ENCODE measurements at places on chromosomes 1 and 21. TPM values are rescaled to one million over a fixed set of nuclear protein-coding genes. Genes with fewer than 3 reads are reported as not detected.
A peak's percentile ranks its signal among the peaks of the same experiment; 100 is the strongest.

DNA sequence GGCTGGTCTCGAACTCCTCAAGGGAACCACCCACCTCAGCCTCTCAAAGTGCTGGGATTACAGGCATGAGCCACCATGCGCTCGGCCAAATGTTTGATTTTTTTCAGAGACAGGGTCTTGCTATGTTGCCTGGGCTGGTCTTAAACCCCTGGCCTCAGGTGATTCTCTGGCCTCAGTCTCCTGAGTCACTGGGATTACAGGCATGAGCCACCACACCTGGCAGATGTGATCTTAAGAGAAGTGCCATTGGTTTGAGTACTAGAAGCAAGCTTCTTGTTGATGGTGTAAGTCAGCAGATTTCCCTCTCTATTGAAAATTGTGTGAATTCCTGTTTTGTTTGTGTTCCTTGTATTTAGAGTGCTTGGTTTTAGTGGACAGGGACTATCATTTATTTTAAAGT is 5.2 kb downstream of the CAP1 start:
- peaks cover 95% of the 10 kb centered on the region for H3K4me1 ChIP-seq
- peak overlapping the region; percentile 51 for H3K27ac ChIP-seq
- no peaks in the 10 kb centered on the region for H3K27me3 ChIP-seq
- peak overlapping the region; percentile 20 for H3K4me3 ChIP-seq
- peaks cover 37% of the 10 kb centered on the region for H3K36me3 ChIP-seq
- no peak for DNase-seq

DNA sequence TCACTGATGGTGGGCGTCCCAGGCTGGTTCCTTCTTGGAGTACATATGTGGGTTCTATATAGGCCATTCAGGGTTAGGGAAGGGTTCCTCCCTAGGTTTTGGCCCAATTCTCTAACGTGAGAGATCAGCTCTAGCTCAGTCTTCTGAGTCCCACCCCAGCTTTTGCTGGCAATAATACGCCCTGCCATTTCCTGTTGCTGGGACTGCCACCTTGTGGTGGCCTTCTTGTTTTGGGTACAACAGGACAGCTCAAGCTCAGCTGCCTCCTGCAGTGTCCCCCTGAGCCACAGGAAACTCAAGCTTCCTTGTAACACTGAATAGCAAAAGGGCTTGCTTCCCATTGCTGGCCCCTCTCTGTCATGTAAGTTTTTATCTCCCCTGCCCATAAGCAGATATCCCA is 77.8 kb downstream of the BACH1 start:
- peak; percentile 11 for DNase-seq
- no peaks in the 10 kb centered on the region for H3K36me3 ChIP-seq
- peak overlapping the region; percentile 23 for H3K4me3 ChIP-seq
- no peaks in the 10 kb centered on the region for H3K27me3 ChIP-seq
- H3K27ac ChIP-seq, result no peak overlapping the region

DNA sequence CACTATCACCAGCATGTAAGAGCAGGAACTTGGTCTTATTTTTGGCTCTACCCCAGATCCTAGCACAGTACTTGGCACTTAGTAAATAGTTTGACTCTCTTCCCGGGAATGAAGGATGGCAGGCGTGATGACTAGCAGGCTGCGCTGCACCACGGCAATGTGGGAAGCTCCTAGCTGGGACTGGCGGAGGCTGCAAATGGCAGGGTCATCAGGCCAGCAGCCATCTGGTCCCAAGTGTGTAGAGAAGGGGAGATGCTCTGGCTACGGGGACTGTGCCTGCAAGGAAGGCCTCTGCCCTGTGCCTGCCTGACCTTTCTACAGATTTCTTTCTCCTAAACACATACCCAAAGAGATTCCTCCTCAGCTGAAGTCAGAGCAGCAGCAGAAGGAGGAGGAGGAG is 95.0 kb downstream of the KCND3 start:
- peaks cover 2% of the 10 kb centered on the region for H3K27me3 ChIP-seq
- H3K4me1 ChIP-seq, result no peaks in the 10 kb centered on the region
- no peak overlapping the region for H3K4me3 ChIP-seq
- H3K27ac ChIP-seq, result no peak overlapping the region
- no peak for DNase-seq

- no peaks in the 10 kb centered on the region for H3K27me3 ChIP-seq
- H3K36me3 ChIP-seq, result peaks cover 42% of the 10 kb centered on the region
- DNase-seq, result no peak
- H3K4me1 ChIP-seq, result peaks cover 28% of the 10 kb centered on the region
- H3K4me3 ChIP-seq, result no peak overlapping the region
Observed at GRCh38 chr1:206901944-206902343, 4.7 kb downstream of the IL24 start.

Gene RHD
- total RNA-seq, result 0.20 TPM

DNA sequence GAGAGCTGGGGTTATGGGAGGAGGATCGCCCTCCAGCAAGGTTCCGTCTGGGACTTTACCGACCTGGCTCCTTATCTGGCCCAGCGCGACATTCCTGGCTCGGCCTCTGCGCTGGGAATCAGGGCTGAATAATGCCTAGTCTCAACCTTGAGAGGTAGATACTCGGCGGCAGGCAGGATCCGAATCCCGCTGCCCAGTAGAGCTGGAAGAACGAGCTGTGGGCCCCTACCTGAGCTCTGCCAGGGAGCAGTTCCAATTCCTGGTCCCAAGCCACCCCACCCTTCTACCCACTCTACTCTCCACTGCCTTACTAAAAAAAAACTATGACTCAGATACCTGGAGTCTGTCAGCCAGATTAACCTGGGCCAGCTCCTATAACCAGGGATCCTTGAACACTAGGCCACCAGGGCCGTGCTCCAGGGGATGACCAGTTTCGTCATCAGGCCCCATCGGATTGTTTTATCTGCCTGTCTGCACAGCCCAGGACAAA is 53.6 kb downstream of the RHBG start:
- no peaks in the 10 kb centered on the region for H3K36me3 ChIP-seq
- peaks cover 56% of the 10 kb centered on the region for H3K27me3 ChIP-seq
- DNase-seq, result no peak
- peaks cover 25% of the 10 kb centered on the region for H3K4me1 ChIP-seq
- no peak overlapping the region for H3K4me3 ChIP-seq

Gene RNF11
- total RNA-seq, result 66.5 TPM

GRCh38 chr1:90707363-90707710 is 9.8 kb downstream of the BARHL2 start:
- no peak overlapping the region for H3K27ac ChIP-seq
- DNase-seq, result no peak
- peaks cover 65% of the 10 kb centered on the region for H3K27me3 ChIP-seq
- no peak overlapping the region for H3K4me3 ChIP-seq
- H3K36me3 ChIP-seq, result no peaks in the 10 kb centered on the region

GRCh38 chr1:12458571-12458970 is 159.4 kb downstream of the DHRS3 start:
- no peak overlapping the region for H3K27ac ChIP-seq
- H3K4me1 ChIP-seq, result peaks cover 28% of the 10 kb centered on the region
- no peak for DNase-seq
- no peaks in the 10 kb centered on the region for H3K27me3 ChIP-seq

DNA sequence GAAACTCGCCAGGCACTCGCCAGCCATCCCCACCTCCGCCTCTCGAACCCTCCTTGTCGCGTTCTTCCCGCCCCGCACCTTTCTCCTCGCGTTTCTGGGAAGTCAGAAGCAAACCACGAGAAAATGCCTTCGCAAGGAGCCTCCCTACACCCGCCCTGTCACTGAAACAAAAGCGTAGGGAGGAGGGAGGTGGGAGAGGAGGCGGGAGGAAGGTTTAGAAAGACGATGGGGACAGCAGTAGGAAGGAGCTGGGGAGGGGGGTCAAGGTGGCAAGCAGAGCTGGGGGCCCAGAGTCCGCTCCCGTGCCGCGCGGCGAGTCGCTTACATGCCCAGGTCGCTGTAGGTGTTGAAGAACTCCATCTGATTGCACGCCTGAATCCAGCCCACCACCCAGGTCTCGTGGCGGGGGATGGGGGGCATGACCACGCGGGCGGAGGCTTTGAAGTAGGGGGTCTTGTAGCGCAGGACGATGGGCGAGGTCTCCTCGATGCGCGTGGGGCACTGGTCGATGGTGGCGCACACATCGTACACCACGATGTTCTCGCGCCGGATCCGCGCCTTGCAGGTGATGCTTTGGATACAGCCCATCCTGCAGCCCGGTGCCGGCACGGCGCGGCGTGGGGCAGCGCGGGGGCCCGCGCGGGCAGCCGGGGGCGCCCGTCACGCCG is 1.0 kb downstream of the FAM78B start:
- H3K27me3 ChIP-seq, result peaks cover 16% of the 10 kb centered on the region
- no peaks in the 10 kb centered on the region for H3K36me3 ChIP-seq
- DNase-seq, result no peak
- peaks cover 18% of the 10 kb centered on the region for H3K4me1 ChIP-seq
- H3K27ac ChIP-seq, result no peak overlapping the region

DNA sequence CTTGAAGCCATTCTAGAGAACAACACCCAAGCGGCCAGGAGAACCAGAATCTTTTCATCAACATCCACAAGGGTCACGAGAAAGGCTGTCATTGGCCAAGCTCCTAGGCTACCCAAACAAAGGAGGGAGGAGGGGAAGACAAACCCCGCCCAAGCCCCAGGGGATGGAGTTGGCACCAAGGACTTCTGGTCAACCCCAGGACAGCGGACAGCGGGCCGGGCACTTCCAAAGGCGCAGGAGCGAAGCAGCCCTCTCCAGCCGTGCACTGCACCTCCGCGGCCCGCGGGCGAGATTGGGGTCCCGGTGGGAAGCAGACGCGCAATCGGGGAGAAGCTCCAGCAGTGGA is at the start of gene CLIC6:
Gene CLIC6 (plus strand): TSS at position 192 of the 346 bp plus-strand sequence. CDS start 395 bp downstream, outside the sequence.
- no peak within 1 kb of the TSS for H3K4me3 ChIP-seq
- H3K4me1 ChIP-seq, result peaks cover 4% of the 10 kb centered on the region
- H3K27ac ChIP-seq, result no peak within 1 kb of the TSS
- no peak for DNase-seq

DNA sequence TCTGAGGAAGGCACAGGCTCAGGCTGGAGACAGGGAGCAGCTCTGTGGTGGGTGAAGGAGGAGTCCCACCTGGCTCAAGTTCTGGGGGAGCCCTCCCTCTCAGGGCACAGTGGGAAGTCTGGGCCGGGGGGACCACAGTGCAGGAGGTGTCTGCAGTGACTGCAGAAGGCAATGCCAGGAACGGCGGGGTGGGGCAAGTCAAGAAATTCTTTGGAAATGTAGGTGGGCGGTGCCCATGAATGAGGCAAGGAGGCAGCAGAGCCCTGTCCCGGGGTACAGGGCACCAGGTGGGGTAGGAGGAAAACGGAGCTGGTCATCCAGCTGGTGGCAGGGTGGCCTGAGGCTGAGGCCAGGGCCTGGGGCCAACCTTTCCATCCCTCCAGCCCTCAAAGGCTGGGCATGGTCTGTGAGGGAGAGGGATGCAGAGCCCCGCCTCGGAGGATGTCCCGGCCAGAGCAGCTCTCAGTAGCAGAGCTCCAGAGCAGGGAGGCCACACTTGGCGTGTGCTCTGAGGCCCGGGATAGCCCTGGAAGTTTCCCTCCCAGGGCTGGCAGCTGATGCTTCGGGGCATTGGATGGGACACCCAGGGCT is 4.7 kb downstream of the TFF3 start:
- no peak for DNase-seq
- peaks cover 8% of the 10 kb centered on the region for H3K4me1 ChIP-seq
- H3K4me3 ChIP-seq, result no peak overlapping the region
- H3K36me3 ChIP-seq, result no peaks in the 10 kb centered on the region
- no peaks in the 10 kb centered on the region for H3K27me3 ChIP-seq

DNA sequence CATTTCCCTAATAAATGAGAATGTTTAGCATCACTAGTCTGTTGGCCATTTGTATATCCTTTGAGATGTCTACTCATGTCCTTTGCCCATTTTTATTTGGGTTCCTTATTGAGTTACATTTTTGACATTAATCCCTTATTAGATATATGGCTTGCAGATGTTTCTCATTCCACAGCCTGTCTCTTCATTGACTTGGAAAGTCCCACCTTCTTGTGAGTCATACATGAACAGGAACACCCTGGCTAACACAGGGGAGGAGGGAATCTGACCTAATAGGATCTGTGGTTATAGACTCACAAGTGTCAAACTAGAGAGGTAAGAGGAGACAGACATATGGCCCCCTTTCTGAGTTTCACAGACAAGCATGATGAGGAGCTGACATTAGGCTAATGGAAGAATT is 11.5 kb downstream of the ZP4 start:
- no peak for DNase-seq
- no peak overlapping the region for H3K4me3 ChIP-seq
- no peaks in the 10 kb centered on the region for H3K27me3 ChIP-seq
- no peaks in the 10 kb centered on the region for H3K36me3 ChIP-seq

GRCh38 chr1:30034627-30035521 is 688.5 kb downstream of the MATN1 start:
- no peaks in the 10 kb centered on the region for H3K27me3 ChIP-seq
- no peak overlapping the region for H3K27ac ChIP-seq
- no peak overlapping the region for H3K4me3 ChIP-seq
- H3K36me3 ChIP-seq, result no peaks in the 10 kb centered on the region
- DNase-seq, result no peak

- H3K27ac ChIP-seq, result no peak overlapping the region
- peak overlapping the region; percentile 91 for H3K4me3 ChIP-seq
- no peak for DNase-seq
- peaks cover 26% of the 10 kb centered on the region for H3K4me1 ChIP-seq
- no peaks in the 10 kb centered on the region for H3K36me3 ChIP-seq
- no peaks in the 10 kb centered on the region for H3K27me3 ChIP-seq
Observed at GRCh38 chr1:28086651-28087050, 1.8 kb downstream of the EYA3 start.
